Stimulated activated CD4-positive, alpha-beta T cell treated with anti-CD3 and anti-CD28 coated beads, Interleukin-15, amount 100 ng/mL, for 1 hour (primary cell): ENCODE measurements at places on chromosomes 7 and 10.

DNA sequence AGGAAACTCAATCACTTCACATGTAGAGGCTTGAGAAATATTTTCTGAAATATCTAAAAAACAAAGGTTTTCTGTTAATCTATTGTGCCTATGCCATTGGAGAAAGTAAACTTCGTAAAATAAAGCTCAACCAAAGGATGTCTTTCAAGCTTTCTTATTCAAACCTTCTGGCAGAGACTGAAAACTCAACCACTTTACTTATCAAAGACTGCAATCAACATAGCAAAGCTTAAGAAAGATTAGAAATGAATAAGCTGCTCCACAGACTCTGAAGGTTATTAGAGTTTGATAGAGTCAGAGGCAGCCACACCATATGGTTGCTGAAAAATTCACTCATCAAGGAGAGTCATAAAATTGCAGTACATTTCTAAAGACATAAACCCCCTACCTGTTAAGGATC lies 245.8 kb upstream of the MEOX2 start:
- DNase-seq, result no peak

GRCh38 chr10:73591935-73592699 lies 975 bp upstream of the USP54 start:
- DNase-seq, result no peak

DNA sequence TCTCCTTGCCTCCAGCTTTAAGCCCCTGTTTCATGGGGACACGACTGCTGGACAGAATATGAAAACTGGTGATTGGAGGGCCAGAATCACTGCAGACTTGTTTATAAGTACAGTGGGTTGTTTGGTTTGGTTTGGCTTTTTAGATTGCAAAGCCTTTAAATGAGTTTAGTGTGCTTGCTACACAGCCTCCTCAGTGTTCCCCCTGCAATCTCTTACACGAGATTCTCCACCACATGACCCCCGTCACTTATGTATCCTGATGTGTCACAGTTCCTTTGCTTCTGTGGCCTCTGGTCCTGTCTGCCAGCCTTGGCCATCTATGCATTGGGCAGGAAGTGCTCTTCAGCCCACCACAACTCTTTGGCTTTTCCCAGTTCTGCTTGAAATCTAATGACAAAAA lies 103.7 kb upstream of the ANKRD1 start:
- DNase-seq, result no peak

DNA sequence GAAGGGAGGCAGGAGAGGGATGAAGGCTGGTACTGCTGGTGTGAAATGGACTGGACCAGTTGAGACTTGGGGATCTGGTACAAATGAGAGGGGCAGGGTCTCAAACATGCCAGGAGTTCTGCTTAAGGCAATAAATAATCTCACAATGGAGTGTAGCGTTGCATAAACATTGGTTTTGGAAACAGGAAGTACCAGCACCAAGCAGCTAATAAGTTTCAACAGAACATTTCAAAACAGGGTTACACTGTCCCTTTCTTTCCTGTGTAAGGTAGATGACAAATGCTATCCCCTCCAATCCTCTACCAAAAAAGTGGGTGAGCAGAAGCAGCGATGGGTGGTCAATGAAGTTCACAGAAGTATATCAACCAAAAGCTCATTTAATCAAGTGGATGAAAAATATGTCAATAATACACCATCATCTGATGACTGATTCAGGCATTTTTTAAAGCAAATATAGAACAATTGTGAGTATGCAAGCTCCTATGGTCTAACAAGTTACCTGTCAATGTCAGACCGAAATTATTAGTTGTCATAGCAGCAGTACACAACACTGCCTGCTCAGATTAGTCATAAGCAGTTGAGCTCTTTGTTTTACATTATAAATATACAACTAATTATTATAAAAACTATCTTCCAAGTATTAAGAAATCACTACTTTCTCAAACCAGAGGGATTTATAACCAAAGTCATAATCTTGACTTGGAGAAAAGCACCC lies 220.0 kb downstream of the FAM107B start:
- DNase-seq, result no peak

- no peak for DNase-seq
Measured at GRCh38 chr7:107696330-107696946, 35.8 kb downstream of the SLC26A4 start.

DNA sequence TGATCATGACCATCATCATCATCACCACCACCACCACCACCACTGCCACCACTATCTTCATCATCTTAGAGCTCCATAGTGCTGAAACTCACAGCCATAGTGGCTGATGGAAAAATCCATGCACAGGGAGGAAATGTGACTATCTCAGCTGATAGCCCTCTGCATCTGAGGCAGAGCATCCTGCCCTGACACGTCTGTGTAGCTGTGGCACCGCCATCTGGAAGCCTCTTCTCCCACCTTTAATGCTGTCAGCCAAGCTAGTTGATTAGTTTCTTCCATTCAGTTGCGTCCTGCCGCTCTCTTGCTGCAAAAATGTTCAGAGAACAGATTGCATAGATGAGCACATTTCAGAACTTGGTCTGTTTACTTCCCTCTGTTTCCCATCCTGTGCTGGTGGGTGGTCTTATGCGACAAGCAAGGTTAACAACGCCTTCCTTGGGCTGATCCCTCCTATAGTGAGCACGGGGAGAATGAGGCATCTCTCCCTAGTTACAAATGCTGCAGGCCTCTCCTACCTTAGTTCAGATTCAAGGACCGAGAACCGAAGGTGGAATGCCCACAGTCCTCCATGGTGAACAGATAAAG lies 478.6 kb downstream of the PLXNA4 start:
- no peak for DNase-seq
